ENCODE measurements at places on chromosomes 7 and 10. TPM values are rescaled to one million over a fixed set of nuclear protein-coding genes. Genes with fewer than 3 reads are reported as not detected.

SRPK2 gene
- 58.6 TPM for total RNA-seq

IFIT1 gene
- 4.4 TPM for total RNA-seq

SUPV3L1 gene
- total RNA-seq, result 28.6 TPM

RRP12 gene
- total RNA-seq, result 28.3 TPM

STYXL1 gene
- total RNA-seq, result 23.5 TPM

SEMA3E gene
- total RNA-seq, result 5.1 TPM

GTF2IRD2 gene
- 16.2 TPM for total RNA-seq

LIPN gene
- total RNA-seq, result not detected

PBLD gene
- total RNA-seq, result 8.8 TPM

SRRT gene
- 105 TPM for total RNA-seq

STAMBPL1 gene
- 2.7 TPM for total RNA-seq

OR2AE1 gene
- total RNA-seq, result not detected

AS3MT gene
- 3.7 TPM for total RNA-seq

NPY gene
- total RNA-seq, result not detected

ALKBH4 gene
- total RNA-seq, result 9.2 TPM

CNPY1 gene
- total RNA-seq, result not detected

CTAGE8 gene
- total RNA-seq, result 1.4 TPM

NYAP1 gene
- 0.95 TPM for total RNA-seq

ZNF3 gene
- total RNA-seq, result 28.4 TPM

COL28A1 gene
- total RNA-seq, result 0.25 TPM

NPFFR1 gene
- not detected for total RNA-seq

PIK3AP1 gene
- 9.7 TPM for total RNA-seq

NRCAM gene
- total RNA-seq, result 40.0 TPM

GDF2 gene
- not detected for total RNA-seq

C10orf53 gene
- total RNA-seq, result not detected

FOXP2 gene
- 23.1 TPM for total RNA-seq

BLNK gene
- not detected for total RNA-seq

CPN1 gene
- total RNA-seq, result not detected

BTBD16 gene
- total RNA-seq, result 0.29 TPM

EPC1 gene
- total RNA-seq, result 26.8 TPM

CYP3A7 gene
- total RNA-seq, result not detected

YWHAG gene
- 205 TPM for total RNA-seq

CDK5 gene
- 25.4 TPM for total RNA-seq

AKR1D1 gene
- not detected for total RNA-seq

KCND2 gene
- not detected for total RNA-seq

MYL7 gene
- total RNA-seq, result not detected

CEP55 gene
- total RNA-seq, result 9.3 TPM

TRIM8 gene
- total RNA-seq, result 40.3 TPM

RAB18 gene
- 178 TPM for total RNA-seq

ANKRD61 gene
- not detected for total RNA-seq

EN2 gene
- 0.15 TPM for total RNA-seq

IGFBP1 gene
- total RNA-seq, result 0.62 TPM

AASS gene
- 6.7 TPM for total RNA-seq

HTRA1 gene
- 1,485 TPM for total RNA-seq

DKK1 gene
- total RNA-seq, result 170 TPM

GPER1 gene
- total RNA-seq, result 5.7 TPM

SHTN1 gene
- 24.7 TPM for total RNA-seq

TMEM140 gene
- total RNA-seq, result not detected

ZNRF2 gene
- 5.3 TPM for total RNA-seq

PPP1R9A gene
- 4.1 TPM for total RNA-seq

CREB5 gene
- 10.2 TPM for total RNA-seq

NEUROD6 gene
- not detected for total RNA-seq
